Putamen (tissue), 1 donor: ENCODE measurements at places on chromosomes 2 and 18.

- no peak for DNase-seq
Measured at GRCh38 chr2:218733171-218734021, 22.8 kb downstream of the TTLL4 start.

- no peak for DNase-seq
Measured at GRCh38 chr2:19709553-19709952, 192.2 kb downstream of the TTC32 start.

GRCh38 chr2:241724975-241725870 is 9.2 kb upstream of the D2HGDH start:
- DNase-seq = no peak

GRCh38 chr2:133424876-133425275 is 143.4 kb downstream of the NCKAP5 start:
- no peak for DNase-seq

- DNase-seq = no peak
Measured at GRCh38 chr2:80501874-80502624, 197.5 kb upstream of the LRRTM1 start.

DNA sequence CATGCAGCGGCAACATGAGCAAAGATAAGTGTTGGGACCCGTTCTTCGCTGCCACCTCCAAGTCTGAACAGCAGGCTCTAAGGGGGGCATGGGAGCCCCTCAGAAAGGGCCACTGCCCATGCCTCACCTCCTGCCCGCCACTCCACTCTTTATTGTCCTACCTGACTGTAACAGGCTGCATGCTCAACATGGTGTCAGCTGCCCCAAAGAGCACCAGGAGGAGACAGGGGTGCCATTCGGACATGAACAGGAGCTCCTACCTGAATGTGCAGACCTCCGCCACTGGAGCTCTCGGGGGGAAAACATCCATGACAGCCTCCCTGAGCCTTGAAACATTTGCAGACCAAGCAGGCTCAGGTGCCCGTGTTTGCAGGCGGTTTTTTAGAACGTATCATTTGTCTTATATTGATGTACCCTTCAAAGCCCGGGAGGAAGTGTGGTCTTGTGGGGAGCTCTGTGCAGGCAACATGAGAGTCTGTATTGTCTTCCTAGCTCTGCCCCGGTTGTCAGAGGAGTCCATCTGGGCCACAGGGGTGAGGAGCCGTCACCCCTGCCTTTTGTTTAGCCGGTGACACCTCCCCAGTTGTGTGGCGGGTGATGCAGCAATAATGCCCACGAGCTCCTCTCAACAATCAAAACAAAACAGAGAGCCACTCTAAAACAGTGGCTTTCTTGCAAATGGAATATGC is 35.1 kb upstream of the CD8A start:
- DNase-seq = no peak

GRCh38 chr18:31225668-31226067 is 63.0 kb upstream of the DSC1 start:
- DNase-seq = no peak

- no peak for DNase-seq
Measured at GRCh38 chr18:11324956-11325882, 175.8 kb upstream of the PIEZO2 start.

GRCh38 chr2:218286570-218287459 is 5.5 kb downstream of the TMBIM1 start:
- peak; percentile 93 for DNase-seq

DNA sequence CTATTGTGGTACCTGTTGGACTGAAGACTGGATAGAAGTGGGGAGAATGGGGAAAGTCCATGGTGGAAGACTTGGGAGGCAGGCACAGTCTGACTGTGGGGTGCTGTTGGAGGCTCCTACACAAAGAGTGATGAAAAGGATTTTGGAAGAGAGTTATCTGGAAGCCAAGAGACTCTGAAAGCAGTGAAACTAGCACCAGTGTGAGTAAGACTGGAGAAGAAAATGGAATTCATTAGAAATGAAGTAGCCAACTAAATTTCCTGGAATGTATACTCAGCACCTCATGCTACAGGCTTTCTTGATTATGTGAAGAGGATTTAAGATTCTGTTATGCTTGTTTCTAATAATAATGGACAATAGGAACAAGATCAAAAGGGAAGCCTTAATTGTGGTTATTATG is 27.7 kb downstream of the ELP2 start:
- no peak for DNase-seq

DNA sequence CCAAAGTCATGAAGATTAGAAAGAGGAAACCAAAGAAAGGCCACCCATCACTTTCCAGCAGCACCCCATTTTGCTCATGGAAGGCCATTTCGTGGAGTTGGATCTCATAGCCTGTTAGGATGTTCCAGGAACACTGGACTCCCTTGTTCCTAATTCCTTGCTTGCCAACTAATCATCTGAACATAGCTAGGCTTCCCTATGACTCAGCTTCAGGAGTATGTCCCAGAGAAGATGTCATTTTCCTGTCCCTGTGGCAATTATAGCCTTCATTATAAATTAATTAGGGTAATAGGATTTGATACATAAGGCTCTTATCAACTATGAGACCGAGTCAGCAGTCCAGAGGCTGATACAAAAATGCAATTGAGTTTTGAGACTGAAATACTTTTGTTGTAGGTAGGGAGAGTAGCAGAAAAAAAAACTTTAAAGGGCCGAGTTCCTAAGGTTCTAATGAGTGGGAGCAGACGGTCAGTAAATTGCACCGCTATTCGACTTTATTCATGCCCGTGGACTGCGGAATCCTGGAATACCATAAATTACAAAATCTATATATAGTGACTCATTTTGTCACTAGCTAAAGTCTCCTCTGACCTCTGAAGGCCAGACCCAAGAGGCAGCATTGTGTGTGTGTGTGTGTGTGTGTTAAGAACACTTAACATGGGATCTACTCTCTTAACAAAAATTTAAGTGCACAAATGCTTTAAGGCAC is 311.8 kb downstream of the FBXO15 start:
- no peak for DNase-seq

DNA sequence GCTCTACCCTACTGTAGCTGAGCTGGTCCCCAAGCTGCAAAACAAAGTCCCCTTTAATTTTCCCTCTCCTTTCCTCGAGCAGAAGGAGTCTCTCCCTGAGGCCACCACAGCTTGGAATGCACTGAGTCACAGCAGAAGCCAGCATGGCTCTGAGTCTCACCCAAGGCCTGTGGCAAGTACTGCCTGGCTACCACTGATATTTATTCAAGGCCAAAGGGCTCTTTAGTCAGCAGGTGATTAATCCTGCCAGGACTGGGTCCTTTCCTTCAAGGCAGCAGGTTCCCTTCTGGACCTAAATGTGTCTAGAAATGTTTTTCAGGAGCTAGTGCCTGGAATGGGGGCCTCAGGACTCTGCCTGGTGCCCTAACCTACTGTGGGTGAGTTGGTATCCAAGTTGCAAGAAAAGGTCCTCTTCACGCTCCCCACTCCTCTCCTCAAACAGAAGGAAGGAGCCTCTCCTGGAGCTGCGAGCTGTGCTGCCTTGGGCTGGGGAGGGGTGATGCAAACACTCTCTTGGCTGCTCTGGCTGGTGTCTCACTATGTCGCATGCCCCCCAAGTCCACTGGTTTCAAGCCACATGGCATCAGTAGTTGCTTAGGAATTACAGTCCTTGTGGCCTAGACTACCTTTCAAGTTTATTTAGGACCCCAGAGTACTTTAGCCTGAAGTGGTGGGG is 53.4 kb downstream of the CD28 start:
- no peak for DNase-seq

DNA sequence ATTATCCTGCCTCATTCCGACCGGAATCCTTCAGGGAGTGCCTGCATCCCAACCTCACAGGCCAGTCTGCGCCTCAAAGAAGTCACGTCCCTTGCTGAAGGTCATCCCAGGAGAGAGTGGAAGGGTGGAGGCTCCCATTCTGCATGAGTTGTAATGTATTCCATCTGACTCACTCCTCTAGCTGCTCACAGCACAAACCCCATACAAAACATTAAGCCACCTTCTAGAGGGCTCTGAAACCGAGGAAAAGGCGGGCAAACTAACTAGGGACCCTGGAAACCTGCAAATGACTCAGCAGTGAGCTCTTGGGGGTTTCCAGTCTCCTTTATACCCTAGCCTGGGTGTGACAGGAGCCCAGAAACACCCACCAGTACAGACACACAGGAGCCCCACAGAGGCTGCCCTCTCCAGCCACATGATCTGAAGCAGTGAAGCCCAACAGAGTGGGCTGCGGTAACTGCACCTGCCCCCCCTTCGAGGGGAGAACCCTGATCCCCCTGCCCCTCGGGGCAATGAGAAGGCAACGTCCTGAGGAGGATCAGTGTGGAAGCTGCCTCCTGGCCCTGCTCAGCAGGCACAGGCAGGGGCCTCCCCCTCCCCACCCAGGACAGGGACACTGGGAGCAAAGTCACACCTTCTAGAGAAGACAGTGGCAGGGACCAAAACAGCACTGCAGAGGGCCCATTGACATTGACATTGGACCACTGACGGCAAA is 69.3 kb upstream of the SNTG2 start:
- no peak for DNase-seq

DNA sequence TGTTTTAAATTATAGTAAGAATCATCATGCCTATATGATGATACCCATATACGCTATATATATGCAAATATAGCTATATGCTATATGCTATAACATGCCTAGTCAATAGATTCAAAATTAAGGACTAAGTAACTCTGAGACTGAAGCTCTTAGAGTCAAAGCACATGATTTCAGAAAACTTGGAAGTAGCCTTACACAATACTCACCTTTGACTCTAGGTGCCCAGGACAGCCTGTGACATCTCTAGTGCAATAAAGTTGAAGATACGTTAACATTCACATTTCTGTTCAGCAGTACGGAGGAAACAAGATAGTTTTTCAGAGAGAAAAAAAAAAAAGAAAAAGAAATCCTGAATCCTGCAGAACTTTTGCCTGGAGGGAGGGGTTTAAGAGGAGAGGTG is 149.7 kb upstream of the PIK3C3 start:
- no peak for DNase-seq

- no peak for DNase-seq
Measured at GRCh38 chr2:216279031-216279430, 93.3 kb downstream of the MARCHF4 start.

DNA sequence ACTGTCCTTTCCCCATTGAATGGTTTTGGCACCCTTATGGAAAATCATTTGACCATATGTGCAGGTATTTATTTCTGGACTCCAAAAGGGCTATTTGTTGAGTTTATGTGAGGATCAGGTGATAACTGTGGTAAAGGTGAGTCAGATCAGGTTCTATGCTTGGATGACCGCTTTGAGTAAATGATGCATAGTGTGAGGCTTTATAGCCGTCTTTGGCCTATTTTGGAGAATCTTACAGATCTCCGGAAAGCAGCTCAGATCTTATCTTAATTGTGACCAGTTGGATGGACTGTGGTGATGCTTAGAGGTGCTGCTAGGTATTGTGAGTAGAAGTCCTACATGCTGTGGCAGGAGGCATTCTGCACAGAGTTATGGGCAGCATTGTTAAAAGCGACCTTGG is 126.2 kb downstream of the METTL8 start:
- DNase-seq = no peak

- no peak for DNase-seq
Measured at GRCh38 chr2:237236188-237236587, 150.5 kb downstream of the COPS8 start.

- peak; percentile 25 for DNase-seq
Measured at GRCh38 chr2:64018701-64019082, 536 bp downstream of the VPS54 start.

DNA sequence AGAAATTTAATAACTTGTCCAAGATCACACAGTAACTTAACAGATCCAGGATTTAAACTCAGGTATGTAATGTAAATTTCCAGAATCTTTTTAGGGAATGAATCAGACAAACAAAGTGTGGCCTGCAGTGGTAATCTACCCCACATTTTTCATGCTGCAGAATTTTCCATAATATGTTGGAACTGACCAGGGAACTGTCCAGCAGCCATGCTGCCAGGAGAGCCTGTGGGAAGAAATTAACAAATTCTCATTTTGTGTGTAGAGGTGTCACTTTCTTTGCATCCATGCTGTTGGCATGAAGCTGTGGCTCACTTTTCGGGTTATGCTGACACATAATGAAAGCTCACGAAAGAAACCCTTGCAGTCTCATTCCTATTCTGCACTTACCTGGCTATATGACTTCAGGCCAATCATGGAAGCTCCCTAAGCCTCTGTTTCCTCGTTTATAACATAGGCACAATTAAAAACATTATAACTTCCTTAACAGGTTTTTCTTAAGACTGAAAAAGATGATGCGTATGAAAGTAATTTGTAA is 54.7 kb downstream of the CDKL4 start:
- DNase-seq = no peak

DNA sequence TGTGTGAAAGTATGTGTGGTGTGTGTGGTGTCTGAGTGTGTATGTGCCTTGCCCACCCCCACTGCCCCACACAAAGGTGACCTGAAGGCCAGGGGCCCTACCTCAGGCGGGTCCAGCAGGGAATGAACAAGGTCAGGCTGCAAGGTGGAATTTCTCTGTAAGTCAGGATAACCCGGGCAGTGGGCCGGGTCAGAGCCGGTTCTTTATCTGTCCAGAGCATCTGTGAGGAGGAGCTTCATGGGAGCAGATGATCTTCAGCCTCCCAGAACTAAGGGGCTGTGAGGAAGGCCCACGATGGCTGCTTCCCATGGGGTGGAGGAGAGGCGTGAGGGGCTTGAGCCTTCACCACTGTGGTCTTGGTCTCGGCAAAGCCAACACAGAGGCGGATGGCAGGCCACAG is 150.3 kb downstream of the TFCP2L1 start:
- no peak for DNase-seq

DNA sequence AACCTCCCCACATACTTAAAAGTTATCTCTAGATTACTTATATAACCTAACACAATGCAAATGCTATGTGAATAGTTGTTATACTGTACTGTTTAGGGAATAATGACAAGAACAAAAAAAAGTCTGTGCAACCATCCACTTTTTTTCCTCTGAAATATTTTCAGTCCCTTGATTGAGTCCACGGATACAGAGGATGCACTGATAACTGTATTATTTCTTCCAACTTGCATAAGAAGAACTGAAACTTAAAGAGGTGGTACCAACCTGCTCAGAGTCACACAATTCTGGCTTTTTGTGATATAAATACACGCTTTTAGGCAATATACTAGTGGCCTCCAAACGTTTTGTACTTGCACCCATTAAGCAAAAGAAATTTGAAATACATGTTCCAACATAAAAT is 1.4 kb downstream of the SMC6 start:
- no peak for DNase-seq

- no peak for DNase-seq
Measured at GRCh38 chr2:121293450-121294325, 8.7 kb upstream of the TFCP2L1 start.

GRCh38 chr2:189179570-189179950 is at the start of gene COL5A2:
TSS of gene COL5A2 (minus strand) at chr2:189179761. CDS start at chr2:189179604, 157 bp downstream.
- no peak for DNase-seq

DNA sequence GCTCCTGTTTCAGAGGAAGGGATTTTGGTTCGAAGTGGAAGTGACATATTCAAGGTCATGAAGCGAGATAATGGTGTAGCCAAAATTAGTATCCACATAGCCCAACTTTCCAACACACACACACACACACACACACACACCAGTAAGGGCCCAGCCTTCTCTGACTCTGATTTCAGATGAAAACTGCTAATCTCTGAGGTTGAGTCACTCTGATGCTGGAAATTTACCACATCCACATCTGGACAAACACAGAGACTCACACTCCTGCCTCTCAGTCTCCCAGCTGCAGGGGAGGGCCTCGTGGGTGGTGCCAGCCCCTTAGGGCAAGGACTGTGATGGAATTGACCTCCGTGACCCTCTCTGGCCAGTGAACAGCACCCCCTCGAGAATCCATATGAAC is 29.0 kb upstream of the SLC35F6 start:
- DNase-seq = no peak

- DNase-seq = no peak
Measured at GRCh38 chr2:127094509-127095366, 12.2 kb downstream of the BIN1 start.
